Naive B cell (primary cell): ENCODE measurements at places on chromosomes 3 and 15. TPM values are rescaled to one million over a fixed set of nuclear protein-coding genes. Genes with fewer than 3 reads are reported as not detected.

- DNase-seq: no peak
Observed at GRCh38 chr3:59601486-59601885, 551.7 kb upstream of the CFAP20DC start.

NDUFB4 gene
- 218 TPM for polyA plus RNA-seq

C15orf62 gene
- 0.53 TPM for polyA plus RNA-seq

GRCh38 chr3:25915673-25916072 lies 125.8 kb downstream of the OXSM start:
- no peak for DNase-seq

DNA sequence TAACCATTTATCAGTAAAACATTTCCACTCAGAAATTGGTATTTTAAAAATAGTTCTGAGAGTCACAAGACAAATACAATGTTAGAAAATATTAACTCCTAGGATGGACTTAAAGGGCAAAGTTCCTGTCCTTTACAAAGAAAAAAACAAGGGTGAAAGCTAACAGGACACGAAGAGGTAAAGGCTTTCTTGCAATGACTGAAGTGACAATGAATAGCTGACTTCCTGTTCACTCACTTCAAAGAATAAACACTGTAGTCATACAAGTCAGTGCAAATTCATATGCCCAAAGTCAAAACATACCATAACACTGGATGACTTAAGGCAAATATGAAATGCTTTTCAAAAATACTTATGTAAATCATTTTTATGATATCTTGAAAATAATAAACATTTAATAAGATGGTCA lies 1389.8 kb upstream of the ALCAM start:
- no peak for DNase-seq

DNA sequence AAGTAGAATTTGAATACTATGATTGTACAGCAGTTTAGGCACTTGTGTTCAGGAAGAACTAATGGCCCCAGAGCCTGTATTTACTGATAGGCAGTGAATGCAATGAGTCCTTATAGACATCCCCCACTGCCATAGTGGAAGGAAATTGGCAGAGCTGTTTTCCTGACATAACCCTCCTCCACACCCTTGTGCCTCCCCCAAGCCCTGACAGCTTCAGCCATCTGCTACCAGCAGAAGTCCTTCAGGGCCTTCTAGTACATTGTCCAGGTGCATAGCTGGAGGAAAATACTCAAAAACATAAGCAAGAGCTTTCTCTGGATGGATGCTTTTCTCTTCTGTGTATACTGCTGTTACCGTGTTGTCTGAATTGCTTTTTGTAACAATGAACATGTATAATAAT lies 20.6 kb downstream of the ARHGAP31 start:
- DNase-seq: no peak

- no peak for DNase-seq
Observed at GRCh38 chr3:187183903-187184302, 13.4 kb upstream of the RTP1 start.

KLHL40 gene
- not detected for polyA plus RNA-seq

TM2D3 gene
- polyA plus RNA-seq: 51.3 TPM

GRCh38 chr3:37520907-37521341 lies 340.8 kb upstream of the CTDSPL start:
- DNase-seq: no peak

- DNase-seq: no peak
Observed at GRCh38 chr15:87863152-87863551, 393.4 kb downstream of the NTRK3 start.

DNA sequence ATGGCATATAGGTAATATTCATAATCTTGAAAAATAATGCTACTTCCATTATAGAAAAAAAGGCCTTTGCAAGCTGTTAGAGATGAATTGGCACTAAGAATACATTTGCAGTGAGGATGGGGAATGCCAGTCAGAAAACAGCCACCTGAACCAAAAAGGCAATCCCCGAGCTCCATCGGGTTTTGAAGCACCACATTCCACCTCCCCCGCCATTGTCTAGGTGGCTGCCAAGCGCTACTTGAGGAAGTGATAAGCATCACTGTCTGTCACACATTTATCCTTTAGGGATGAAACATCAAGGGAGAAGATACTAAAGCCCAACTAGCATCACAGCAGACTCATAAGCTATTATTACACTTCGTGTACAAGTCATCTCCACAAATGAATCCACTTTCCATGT lies 112.8 kb downstream of the OSBPL10 start:
- DNase-seq: no peak

GRCh38 chr3:134105876-134106556 lies 76.3 kb upstream of the SLCO2A1 start:
- no peak for DNase-seq

- no peak for DNase-seq
Observed at GRCh38 chr3:190562866-190563510, 49.1 kb downstream of the IL1RAP start.

ABHD14A gene
- polyA plus RNA-seq: 66.0 TPM

DNA sequence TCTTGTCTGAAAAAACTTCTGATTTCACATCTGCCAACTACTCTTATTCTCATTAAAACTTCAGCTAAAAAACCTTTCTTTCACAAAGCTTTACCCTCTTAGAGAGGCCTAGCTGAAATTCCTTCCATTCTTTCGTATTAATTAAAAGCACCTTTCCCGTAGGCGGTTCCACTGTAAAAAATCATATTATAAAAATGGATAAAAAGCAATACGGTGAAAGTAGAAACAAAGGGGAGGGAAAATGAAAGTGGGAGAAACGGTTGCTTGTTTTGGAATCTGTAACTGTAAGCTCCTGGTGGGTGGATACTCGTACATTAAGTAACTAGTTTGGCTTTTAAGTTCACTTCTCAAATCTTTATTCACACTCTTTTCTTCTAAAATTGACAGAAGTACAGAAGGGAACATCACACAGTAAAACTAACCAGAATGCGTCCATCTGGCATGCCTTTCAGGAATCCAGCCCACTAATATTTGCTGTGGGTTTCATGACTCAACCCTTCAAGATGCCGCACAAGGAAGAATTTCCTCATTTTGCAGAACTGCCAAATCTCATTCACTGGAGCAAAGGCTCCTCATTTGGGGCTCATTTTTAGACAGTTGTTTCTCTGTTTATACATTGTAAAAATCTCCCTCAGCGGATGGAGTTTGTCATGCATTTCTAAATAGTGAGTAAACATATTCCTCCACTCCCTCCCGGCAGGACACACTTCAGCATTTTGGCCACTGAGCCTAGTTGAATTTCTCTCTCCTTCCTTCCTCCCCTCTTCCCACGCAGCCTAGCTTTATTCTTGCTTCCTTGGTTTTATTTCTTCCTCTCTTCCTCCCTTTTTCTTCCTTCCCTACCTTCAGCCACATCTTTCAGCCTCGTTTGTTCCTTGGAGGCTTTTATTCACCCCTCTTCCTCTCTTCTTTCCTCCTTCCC lies 419.5 kb upstream of the NAALADL2 start:
- no peak for DNase-seq

DNA sequence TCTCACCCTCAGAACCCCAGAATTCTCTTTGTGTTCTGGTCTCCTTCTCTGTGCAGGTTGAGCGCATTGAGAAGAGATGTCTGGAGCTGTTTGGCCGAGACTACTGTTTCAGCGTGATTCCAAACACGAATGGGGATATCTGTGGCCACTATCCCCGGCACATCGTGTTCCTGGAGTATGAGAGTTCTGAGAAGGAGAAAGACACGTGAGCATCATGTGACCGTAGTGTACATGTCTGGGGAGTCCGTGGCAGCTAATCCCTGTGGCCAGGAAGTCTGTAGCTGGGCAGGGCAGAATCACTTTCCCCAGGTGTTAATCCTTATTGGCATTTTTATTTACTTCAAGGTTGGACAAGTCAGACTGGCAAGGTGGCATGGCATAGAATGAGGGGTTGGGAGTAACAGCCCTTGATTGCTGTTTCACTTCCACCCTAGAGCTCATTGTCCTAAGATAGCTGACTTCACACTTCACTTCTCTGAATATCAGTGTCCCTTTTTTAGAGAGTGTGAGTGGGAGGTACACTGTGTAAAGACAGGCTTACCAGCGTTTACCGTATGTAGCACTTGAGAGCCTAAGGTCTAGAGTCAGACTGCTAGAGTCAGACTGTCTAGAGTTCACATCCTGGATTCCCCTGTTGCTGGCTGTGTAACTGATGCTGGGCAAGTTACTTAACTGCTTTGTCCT lies 4.4 kb downstream of the MTMR14 start:
- peak; percentile 36 for DNase-seq

DNA sequence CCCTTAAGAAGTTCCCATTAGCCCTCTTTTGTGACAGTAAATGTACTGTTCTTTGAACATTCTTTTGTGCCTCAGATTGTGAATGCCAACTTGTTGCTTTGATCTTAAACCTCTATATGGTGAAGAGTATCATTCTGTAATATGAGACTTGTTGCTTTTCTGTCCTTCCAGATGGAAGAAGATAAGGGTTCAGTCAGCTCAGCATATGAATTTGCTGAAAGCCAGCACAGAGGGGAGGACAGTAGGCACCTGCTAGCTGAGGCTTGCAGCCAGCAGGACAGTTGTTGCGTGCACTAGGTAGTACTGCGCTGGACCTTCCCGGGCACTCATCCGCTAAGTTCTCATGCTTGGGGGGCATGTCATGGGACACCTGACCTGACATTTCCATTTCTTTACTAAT lies 74.7 kb downstream of the DCUN1D1 start:
- DNase-seq: no peak

- no peak for DNase-seq
Observed at GRCh38 chr15:61169904-61170695, 59.0 kb downstream of the RORA start.

TMEM115 gene
- 24.5 TPM for polyA plus RNA-seq

GRCh38 chr15:47184003-47184907 lies 533.0 kb upstream of the SEMA6D start:
- no peak for DNase-seq

DNA sequence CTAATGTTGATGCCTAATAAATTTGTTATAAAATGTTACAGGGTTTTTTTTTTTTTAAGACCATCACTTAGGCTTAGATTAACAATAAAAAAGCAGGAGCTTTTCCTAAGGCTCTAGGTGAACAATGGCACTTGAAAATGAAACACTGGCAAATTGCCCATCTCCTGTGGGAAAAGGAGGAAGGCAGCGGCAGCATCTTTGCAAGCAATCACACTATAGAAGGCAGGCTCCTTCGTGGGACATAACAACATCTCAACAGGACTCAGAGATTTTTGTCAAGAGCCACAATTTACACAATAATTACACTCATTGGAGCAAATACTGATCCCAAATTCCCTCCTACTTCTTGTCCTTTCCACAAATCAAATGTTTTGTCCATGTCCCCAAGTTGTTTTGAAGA lies 646.7 kb downstream of the ROBO2 start:
- no peak for DNase-seq

DPPA2 gene
- not detected for polyA plus RNA-seq

DNA sequence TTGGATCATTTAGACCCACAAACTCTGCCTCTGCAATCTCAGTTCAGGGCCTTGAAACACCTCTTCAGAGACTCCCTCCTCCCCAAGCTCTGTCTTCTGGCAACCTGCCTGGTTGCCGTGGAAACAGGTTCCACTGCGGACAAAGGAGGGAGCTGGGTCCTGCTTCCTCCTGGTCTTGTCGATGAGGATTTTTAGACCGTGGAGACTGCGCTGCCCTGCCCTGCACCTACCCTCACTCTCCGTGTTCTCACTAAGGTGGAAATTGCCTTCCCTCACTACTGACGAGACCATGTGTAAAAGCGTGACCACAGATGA lies at the start of gene RTP1:
RTP1 (plus strand) TSS at position 152 of the 315 bp plus-strand sequence; CDS start at position 182, 30 bp downstream.
- DNase-seq: no peak

SLC22A13 gene
- 0.36 TPM for polyA plus RNA-seq

CORO2B gene
- polyA plus RNA-seq: 4.4 TPM

GRCh38 chr3:106067711-106068110 lies 198.9 kb upstream of the CBLB start:
- peak; percentile 18 for DNase-seq

GRCh38 chr15:43958861-43959330 lies 132.1 kb downstream of the WDR76 start:
- DNase-seq: no peak

GRCh38 chr3:44680921-44681455 lies 31.5 kb upstream of the ZNF502 start:
- DNase-seq: no peak

ARPIN gene
- polyA plus RNA-seq: not detected

GRCh38 chr15:29920515-29920914 lies 98.2 kb upstream of the TJP1 start:
- no peak for DNase-seq

SRGAP3 gene
- 2.3 TPM for polyA plus RNA-seq

NMD3 gene
- polyA plus RNA-seq: 42.8 TPM

VEPH1 gene
- not detected for polyA plus RNA-seq

DNA sequence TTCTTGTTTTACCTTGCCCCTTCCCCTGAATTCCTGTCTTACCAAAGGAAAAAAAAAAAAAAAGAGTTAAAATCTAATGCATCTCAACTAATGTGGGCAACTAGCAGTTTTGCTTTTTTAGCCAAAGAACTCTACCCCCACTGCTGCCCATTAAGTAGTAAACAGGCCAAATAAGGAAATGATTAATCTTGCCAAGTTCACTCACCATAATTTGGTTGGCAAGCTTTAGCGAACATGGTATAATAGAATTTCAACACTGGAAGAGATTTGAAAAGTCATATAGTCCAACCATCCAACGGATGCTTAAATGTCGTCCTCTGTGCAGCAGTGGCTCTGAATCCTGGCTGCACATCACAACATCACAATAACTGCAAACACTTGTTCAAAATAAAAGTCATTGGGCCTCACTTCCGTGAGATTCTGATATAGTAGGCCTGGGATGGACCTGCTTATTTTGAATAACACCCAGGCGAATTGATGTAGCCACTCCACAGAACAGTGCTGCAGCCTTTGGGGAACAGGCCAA lies 142.0 kb upstream of the UBE2E1 start:
- DNase-seq: no peak

DNA sequence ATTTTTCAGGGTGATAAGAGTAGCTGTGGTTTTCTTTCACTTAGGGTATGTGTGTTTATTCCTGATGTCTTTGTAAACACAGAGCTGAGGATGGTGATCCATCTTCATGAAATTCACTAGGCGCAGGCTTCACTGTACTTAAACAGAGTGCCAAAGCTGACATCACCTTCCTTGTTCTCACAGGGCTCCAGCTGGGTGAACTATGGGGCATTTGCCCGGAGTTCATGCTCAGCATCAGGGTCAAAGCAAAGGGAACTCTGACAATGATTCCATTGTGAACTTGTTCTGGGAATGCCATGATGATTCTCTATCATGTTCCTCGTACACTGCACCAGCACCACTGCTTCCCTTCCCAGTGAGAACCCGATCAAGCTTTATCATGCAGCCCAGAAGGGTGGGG lies 184.8 kb upstream of the P2RY1 start:
- DNase-seq: no peak

- no peak for DNase-seq
Observed at GRCh38 chr3:141385406-141386125, 17.3 kb downstream of the ZBTB38 start.

DNA sequence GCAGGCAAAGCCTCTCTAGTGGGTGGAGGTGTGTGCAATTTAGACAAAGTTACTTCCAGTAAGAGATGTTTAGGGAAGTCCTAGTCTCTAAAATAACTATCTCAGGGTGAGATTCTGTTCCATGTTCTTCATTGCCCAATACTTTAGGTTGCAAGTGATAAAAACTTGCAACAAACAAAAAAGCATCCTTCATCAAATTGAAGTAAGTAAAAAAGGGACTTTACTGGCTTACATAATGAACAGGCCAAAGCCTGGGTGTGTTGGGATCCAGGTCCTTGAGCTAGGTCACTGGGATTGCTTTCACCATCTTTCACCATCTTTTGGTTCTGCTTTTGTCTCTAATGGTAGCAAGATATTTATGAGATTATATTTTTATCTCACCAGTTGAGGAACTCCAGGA lies 38.3 kb downstream of the CX3CR1 start:
- no peak for DNase-seq

- DNase-seq: no peak
Observed at GRCh38 chr15:72128359-72128758, 10.2 kb downstream of the SENP8 start.

GRCh38 chr3:46715507-46716175 lies 2.0 kb downstream of the PRSS50 start:
- DNase-seq: no peak
